Progenitor cell of endocrine pancreas (in vitro differentiated cells): ENCODE measurements at places on chromosomes 4 and X. TPM values are rescaled to one million over a fixed set of nuclear protein-coding genes. Genes with fewer than 3 reads are reported as not detected.

DNA sequence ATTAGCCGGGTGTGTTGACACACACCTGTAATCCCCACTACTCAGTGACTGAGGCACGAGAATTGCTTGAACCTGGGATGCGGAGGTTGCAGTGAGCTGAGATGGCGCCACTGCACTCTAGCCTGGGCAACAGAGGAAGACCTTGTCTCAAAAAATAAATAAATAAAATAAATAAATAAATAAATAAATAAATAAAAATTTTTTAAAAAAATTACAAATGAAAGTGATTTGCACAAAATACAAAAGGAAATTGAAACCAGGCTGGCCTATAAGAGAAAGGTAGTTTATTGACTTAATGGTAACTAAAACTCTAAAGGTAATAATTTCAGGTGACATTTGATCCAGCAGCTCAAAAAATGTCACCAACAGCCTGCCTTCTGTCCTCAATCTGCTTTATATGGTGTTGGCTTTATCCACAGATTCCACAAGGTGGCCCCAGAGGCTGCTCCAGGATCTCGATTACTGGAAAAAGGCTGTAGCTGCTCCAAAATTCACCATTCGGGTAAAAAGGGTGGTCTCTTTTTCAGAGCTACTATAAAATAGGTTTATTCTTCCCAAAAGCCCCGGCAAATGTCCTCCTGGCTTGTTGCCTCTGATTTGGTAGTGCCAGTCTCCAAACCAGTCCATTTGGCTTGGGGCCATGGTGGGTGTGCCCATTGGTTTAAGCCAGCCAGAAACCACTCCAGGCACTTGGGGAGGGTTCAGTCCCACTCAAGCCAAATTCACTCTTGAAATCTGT lies 61.4 kb upstream of the TRIM2 start:
- DNase-seq, result peak; percentile 27

DNA sequence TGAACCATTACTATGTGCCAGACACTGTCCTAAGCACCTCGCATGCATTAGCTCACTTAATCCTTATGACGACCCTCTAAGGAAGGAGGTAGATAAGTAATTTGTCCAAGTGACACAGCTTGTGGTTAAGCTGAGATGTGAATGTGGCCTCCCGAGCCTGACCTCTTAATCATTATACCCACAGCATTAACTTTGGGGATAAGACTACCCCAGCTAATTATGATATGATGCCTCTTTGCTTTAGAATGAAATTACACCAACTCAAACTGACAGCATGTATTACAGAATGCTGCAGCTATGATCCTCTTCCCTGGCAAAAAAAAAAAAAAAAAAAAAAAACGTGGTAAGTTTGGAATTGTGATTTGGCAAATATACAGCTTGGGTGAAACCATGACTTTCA lies 53.5 kb downstream of the APBB2 start:
- no peak for DNase-seq

The SSX3 gene
- not detected in 2 replicates for total RNA-seq

GRCh38 chr4:183797011-183797444 lies 108.1 kb upstream of the STOX2 start:
- peak; percentile 35 for DNase-seq

GRCh38 chrX:14964500-14964899 lies 91.3 kb downstream of the MOSPD2 start:
- DNase-seq, result no peak

- no peak for DNase-seq
Measured at GRCh38 chr4:75733369-75733768, 9.0 kb downstream of the USO1 start.

The RAP1GDS1 gene
- 24.4 and 25.7 TPM in 2 replicates for total RNA-seq

The UCP1 gene
- total RNA-seq, result not detected in 2 replicates

- DNase-seq, result no peak
Measured at GRCh38 chrX:80223982-80224579, 196.2 kb upstream of the TENT5D start.

The COL4A6 gene
- 66.6 and 79.4 TPM in 2 replicates for total RNA-seq

The BMPR1B gene
- total RNA-seq, result 21.1 and 23.2 TPM in 2 replicates

DNA sequence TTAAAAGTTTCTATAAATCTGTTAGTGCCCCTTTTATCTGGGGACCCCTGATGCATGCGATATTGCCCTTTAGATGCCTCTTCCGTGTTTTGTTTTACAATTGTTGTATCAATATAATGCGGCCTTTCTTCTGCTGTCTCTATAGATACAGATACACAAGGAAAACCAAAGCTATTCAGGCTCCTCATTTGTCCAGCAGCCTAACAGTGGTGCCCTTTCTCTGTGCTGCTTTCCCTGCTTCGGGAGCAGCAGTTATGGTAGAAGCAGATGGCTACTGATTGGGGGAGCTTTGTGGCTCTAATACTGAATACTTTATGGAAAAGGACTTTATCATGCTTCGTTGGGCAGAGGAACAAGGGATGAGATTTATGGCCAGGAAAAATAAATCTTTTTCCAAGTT lies 10.6 kb upstream of the PRDM8 start:
- DNase-seq, result no peak

DNA sequence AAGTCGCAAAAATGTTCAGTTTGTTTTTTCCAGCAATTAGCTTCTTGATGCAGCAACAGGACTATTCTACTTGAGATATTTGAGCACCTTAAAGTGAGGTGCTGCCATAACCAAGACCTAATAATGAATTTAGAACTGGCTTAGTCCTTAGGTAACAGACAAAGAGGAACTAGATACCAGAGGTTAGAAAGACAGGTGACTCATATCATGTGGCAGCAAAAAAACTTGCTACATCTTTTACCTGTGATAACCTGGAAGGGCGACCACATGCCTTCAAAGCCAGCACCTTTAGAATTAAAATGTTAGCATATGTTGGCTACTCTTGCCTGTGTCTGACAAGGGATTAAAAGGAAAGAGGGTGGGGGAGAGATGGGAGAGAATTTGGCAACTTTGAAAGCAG lies 90.4 kb downstream of the ARHGAP6 start:
- DNase-seq, result no peak

The MTNR1A gene
- total RNA-seq, result 2.6 and 2.7 TPM in 2 replicates

- DNase-seq, result no peak
Measured at GRCh38 chr4:81650606-81651242, 179.0 kb upstream of the RASGEF1B start.

DNA sequence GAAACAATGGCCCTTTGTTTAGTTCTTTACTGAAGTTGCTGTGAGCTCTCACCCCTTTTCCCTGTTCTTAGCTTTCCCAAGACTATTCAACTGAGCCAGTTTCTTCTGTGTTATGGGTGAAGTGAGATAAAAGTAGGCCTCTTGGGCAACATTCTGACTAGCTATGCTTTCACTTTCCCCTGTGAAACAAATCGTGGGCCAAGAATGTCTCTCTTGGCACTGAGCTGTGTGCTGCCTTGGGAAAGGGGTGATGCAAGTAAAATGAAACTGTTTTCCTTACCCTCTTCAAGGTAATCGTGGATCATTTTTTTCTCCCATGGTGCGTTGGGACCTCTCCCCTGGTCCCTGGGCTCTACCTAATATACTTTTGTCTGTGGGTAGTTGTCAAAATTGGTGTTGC lies 653.9 kb upstream of the MAGEB2 start:
- no peak for DNase-seq

DNA sequence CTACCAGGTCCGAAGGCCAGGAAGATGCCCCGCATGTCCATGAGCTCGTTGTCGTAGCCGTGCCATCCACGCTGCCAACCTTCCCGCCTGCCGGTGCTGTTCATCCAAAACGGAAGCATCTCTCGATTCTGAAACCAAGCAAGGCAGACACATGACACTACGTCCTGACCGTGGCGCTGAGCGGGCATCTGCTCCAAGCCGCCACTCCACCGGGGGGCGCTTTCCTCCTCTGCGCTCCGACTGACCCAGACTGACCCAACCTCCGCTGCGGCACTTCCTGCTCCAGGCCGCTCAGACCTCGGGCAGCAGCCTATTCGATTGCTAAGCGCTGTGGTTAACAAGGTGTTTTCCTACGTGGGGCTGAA lies 120.5 kb downstream of the ENPP6 start:
- DNase-seq, result no peak

GRCh38 chrX:24790166-24790565 lies 96.4 kb downstream of the POLA1 start:
- no peak for DNase-seq

DNA sequence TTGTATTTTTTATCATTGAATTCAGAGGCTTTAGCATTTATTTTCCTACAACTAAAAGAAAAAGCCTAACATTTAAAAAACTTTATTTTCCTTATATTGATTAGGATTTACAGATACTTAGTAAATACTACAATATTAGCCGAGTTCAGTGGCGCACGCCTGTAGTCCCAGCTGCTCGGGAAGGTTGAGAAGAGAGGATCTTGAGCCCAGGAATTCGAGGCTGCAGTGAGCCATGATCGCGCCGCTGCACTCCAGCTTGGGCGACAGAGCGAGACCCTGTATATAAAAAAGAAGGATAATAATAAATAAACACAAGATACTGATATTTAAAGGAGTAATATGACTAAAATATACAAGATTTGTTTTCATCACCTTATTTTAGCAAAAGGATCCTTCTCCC lies 681 bp upstream of the UPF3B start:
- no peak for DNase-seq

DNA sequence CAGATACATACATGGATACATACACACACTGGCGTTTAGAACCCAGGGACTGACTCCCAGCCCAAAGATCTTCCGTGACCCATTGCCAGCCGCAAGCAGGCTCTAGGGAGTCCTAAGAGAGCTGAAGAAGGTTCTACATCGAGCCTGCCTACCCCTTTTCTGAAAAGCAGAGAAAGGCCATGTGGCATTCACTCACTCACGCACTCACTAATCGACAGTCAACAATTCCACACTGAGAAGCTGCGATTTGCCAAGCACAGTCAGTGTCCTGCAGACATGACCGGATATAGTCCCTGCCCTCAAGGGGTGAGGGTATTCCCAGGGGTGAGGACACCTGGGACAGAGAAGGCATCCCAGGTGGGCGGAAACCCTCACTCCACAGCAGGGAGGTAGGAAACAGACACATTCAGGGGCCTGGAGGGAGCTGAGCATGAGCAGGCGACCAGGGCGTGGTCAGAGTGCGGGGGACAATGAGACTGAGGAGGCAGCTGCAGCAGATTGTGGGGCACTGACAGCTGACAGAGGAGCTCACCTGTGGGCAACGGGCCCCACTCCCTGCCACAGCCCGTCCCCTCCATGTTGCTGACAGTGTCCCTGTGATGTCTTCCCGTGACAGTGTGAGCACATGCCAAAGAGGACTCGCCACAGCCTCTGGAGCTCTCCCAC lies 13.2 kb upstream of the MAN2B2 start:
- DNase-seq, result no peak

DNA sequence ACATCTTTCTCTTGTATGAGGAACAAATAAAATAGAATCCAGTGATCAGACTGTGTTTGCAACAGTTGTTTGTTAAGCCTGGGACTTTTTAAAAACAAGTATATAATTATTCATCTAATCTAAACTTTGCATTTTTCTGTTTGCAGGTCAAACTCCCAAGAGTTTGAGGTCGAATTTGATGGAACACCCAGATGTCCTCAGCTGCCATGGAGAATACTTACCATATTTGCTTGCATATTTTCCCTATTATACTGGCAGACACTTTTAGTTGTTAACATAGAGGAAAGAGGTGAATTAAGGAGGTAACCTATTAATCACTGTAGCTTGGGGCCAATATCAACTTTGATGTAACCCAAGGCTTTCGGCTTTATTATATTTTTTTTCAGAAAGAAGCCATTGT lies 401.5 kb upstream of the DIPK2B start:
- no peak for DNase-seq

DNA sequence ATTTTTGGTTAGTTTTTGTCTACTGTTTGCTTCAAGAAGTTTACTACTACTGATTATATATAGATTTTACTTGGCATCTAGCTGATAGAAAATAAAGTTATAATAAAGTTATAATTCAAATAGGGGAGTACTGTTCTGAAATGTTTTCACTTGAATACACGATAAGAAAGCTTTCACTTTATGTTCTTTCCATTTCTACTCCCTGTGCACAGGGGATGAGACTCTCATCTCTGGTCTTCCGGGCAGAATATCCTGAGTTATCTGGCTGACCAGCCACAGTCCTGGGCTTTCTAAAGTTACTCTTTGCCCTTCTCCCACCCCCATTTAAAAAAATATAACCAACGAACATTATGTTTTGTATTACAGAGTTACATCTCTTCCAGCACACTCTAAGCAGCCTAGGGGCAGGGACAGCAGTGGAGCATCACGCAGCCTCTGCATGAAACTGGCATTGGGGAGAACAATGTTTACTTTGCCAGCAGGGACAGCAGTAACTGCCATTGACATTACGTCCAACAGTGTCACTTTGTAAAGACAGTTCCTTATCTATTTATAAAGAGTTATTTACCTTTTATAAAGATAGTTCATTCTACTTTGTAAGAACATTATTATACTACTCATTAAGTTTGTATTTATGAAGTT lies 64.3 kb downstream of the METTL14 start:
- DNase-seq, result no peak

- DNase-seq, result no peak
Measured at GRCh38 chr4:88352062-88352740, 26.5 kb upstream of the HERC6 start.

The OPHN1 gene
- 6.5 and 7.2 TPM in 2 replicates for total RNA-seq

DNA sequence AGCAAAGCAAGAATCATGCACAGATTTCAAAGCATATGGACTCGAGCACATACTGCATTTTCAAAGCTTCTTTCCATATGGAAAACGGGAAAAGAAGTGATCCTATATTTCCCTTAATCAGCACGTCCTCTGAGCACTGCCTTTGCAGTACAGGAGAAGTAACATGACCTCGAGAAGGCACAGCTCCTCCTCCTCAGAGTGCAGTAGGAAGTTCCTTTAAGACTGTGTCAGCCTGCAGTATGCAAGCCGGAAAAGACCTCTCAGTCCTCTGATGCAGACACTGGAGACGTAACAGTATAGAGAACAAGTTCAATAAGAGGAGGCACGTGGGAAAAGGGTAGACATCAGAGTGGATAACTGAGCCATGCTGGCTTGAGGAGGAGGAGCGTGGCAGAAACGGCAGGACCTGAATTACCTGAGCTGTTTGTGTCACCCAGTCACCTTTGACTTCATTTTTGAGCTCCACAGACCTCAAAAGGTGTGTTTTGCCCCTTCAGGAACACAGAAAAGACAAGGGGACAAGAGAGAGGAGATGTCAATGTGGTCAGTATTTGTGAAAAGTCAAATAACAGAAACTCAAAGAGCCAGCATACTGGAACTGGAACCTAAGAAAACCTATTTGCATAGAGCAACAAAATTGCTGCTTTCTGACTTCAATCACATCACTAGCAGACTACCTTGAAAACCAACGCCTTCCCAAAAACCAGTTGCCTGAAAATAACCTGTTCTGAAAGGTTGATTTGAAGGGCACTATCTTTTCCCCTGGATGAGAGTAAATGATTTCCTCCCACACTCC lies 20.8 kb downstream of the IRF2 start:
- DNase-seq, result no peak

DNA sequence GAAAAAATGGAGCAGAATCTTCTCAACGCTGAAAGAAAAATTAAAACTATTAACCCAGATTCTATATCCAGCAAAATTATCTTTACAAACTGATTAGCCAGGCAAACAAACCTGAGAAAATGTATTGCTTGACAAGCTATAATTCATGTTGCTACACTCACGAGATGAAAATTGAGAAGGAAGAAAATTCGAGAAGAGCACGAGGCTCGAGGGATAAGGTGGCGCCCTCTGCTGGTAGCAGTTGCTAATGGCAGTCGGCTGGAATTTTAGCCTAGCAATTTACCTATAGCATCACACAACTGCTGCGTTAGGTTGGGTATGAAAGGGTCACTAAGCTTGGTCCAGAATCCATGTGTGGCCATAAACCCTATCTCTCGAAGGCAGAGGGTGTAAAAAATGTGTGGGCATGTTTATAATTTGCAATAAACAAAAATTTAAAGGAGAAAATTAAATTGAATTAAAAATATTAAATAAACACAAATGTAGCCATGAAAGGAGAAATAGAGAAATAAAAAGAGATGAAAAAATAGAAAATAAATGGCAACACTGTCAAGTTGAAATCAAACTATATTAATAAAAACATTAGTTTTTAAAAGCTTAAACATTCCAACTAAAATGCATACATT lies 126.6 kb downstream of the PPP4R3C start:
- no peak for DNase-seq
